ENCODE measurements at places on chromosomes 11 and 22.

- DNase-seq, result peak; percentile 22
Observed at GRCh38 chr11:17263769-17264168, 12.8 kb upstream of the NUCB2 start.

DNA sequence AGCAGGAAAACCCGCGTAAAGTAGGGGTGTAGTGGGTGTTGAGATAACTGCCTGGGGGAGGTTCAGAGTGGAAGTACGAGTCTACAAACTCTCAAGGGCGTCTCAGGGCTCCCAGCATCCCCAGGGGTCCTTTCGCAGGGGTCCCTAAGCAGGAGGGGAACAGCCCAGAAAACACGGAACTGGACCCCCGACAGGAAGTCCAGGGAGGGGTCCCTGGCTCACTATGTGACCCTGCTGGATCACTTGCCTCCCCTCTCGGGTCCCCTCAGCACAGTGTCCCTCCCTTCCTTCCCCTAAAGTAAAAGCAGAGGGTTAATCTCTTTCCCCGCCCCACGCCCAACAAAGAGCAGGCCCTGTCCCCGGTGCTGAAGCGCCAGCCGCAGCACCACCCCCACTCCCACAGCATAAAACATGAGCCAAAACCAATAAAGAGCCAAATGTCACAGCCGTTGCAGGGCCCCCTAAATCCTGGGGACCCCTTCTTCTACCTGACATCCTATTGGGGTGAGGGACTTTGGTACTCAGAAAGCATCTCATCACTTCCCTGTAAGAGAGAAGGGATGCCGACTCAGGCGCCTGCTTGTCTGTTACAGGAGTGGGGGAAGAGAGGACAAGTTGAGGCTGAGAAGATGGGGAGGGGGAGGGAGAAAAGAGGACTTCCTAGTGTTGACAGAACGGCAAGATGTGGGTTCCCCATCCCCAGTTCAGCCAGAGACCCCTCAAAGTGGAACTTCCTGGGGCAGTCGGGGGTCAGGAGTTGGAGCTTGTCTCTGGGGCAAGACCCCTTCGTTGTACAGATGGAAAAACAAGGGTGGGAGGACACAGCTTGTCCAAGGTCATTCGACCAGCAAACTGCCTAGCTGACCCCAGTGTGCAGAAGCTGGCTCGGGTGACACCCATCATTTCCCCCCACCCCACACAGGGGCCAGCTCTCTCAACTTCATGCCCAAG lies 1.4 kb upstream of the NEFH start:
- DNase-seq, result peak; percentile 72

DNA sequence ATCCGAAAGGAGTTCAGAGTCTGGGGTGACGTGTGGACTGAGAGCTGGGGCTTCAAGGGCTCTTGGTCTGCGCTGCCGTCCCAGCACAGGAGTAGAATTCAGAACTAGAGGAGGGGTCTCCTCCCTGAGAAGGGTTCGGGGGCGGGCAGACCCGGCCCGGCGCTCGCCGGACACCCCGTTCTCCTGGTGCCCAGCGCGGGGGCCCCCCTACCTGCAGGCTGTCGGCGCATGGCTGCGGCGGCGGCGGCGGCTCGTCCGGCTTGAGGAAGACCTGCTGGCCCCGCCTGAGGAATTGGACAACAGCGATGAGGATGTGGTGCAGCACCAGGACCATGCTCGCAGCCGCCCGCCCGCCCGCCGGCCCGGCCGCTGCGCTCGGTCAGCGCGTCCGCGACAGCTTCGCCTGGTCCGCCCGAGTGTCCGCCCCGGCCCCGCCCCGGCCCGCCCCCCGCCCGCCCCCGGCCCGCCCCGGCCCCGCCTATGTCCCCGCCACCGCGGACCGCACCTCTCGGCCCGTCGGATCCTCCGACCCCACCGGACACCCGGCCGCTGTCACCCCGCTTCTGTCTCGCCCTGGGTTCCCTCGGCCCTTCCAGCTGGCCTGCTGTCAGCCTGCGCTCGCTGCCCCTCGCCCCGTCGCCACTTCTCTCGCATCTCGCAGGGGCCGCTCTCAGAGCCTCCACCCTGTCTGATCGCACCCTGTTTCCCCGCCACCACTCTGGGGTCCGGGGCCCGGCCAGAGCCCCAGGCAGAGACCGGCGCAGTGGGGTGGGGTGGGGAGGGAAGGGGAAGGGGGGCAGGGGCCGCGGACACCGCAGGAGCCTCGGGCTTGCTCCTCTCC lies 32.0 kb downstream of the PDE2A start:
- peak; percentile 79 for DNase-seq

DNA sequence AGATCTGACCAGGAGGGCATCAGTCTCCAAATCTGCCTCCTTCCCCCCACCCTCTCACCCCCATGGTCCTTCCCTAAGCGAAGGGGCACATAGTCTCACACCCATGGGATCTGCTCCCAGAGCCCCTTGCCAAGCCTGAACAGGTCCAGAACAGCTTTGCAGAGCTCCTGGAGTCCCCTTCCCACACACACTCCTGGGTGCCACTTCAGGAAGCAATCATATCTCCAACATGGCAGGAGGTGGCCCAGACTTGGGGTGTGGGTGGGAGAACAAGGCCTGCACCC lies 63.0 kb downstream of the MICAL3 start:
- DNase-seq, result no peak

GRCh38 chr11:120522736-120523135 lies 11.2 kb downstream of the GRIK4 start:
- no peak for DNase-seq

DNA sequence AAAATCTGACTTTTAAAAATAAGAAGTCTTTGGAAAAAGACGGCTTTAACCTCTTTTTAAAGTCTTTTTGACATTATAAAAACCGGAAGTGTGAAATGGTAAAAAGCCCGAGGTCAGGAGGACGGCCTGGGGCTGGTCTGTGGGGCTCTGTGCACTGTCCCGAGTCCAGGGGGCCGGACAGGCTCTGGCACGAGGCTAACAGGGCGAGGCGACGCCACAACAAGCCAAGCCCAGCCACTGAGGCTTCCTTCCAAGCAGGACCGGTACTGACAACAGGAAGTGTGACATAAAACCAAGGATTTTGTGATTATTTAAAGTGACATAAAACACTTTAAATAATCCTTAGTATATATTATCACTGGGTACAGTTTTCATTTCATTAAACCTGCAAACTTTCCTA lies 39.2 kb downstream of the BRD1 start:
- peak; percentile 71 for DNase-seq

DNA sequence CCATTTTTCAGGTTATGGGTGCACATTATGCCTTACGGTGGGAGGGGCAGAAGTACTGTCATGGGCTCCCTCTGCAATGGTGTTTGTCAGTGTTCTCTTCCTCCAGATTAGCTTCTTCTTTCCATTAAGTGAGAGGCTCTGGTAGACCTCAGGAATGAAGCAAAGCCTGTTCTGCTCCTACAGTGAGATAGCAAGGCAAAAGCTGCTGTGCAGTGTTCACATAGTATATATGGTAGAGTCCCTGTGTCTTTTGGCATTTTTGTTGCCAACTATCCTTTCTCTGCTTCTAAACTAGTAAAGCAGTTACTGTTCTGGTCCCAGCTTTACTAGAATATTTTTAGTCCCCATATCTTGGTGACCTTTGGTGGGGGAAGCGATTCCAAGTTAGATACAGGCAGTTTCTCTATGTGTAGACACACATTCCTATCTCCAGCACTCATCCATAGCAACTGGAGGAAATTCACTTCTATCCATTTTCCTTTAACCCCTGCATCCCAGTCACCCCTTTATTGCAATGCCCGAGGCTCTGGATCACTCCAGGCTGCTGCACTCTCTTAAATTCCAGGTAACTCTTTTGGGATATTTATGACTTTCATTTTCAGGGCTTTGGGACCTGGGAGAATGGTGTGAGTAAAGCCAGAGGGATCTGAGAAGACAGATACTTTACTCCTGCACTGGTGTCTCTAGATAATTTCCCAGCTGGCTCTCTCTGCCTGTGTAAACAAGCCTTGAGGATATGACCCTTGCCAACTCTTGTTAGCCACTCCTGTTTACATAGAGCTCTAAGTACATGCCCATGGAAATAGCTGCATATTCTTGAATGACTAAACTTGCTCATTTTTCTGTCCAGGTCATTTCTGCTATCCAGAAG lies 3.9 kb upstream of the TRIM34 start:
- DNase-seq, result peak; percentile 76

- DNase-seq, result no peak
Observed at GRCh38 chr11:41461057-41461681, 1.7 kb upstream of the LRRC4C start.

DNA sequence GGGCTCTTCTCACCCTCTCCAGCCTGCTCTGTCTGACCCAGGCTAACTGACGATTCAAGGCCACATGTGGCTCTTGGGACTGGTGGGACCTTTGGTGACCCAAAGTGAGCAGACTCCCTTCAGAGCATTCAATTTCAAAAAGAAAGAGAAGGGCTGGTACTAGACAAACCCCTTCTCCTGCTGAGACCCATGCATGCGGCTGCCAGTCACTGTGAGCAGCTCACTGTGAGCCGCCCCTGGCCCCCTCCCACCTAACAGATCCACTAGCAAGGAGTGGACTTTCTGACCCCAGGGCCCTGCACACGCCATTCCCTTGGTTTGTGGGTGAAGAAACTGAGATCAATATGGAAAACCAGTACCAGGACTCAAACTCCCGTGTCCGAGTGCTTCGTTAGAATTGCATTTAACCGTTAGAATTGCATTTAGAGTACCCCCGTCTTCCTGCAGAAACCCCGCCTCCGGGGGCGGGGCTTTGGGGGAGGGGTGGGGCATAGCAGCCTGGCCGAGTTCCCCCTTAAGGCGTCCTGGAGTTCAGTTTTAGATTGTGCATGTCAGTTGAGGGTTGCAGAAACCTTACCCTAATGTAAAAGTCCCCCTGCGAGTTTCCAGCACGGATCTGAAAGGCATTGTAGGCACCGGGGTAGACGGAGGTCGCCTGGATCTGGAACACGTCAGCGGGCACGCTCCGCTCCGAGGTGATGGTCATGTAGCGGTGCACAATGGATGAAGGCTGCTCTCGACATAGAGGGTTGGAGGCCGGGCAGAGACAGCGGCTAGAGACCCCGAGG lies 5.1 kb downstream of the EFEMP2 start:
- no peak for DNase-seq

DNA sequence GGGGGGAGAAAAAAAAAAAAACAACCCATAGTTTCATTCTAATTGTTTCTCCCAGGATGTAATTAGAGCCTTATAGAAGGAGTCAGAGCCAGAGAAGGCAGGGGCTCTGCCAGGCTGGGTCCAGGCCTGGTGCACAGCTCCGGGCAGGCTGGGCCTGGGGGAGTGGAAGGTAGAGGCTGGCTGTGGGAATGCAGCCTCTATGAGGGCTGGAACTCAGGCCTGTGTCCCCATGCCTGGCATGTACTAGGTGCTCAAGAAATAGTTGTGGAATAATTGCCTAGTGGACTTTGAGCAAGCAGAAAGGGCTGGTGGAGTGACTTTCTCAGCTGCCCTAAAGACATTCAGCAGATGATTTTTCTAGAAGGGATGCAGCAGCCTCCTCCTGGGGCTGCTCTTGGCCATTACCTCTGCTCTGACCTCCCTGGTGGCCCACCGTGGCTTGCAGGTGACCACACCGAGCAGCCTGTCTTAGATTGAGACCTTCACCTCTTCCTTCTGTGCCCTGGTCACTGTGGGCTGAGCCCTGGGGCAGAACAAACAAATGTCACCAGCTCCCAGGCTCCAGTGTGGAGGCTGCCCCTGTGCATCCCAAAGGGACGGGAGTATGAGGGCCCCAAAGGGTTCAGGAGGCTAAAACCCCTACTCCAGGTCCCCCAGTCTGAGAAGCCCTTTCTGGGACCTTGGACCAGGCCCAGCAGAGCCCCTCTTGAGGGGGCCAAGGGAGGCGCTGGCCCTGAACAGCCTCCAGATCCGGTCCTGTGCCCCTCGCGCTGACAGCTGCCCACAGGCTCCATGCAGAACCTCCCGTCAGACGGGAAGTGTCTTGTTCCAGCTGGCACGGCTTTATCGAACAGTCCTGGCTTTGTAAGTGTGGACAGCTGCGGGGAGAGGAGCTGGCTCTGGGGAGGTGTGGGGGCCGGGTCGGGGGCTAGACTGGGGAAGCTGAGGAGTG lies 18.8 kb downstream of the MYEOV start:
- no peak for DNase-seq

- no peak for DNase-seq
Observed at GRCh38 chr11:26026078-26026477, 305.9 kb upstream of the ANO3 start.

GRCh38 chr11:60183591-60184205 lies 815 bp upstream of the MS4A6A start:
- DNase-seq, result no peak

DNA sequence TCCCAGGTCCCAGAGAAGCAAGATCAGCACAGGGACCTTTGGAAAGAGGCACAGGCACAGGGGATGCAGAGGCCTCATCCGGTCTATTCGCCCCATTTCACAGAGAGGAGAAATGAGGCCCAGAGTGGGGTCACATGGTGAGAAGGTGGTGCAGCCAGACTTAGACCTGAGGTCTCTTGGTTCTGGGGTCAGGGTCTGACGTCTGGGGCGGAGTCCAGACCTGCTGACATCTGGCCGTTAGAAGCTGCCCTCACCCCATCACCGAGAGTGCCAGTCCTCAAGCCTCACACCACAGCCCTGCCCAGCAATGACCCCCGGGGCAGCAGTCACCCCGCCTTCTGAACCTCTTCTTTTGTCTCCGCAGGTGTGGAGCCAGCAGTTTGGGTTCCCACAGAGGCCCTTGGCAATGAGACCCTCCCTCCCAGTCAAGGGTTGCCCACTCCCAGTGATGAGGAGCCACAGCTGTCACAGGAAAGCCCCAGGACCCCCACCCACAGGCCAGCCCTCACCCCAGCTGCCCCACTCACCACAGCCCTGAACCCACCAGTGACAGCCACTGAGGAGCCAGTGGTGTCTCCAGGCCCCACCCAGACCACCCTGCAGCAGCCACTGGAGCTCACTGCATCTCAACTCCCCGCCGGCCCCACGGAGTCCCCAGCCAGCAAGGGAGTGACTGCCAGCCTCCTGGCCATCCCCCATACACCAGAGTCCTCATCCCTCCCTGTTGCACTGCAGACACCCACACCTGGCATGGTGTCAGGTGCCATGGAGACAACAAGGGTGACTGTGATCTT lies 62.4 kb downstream of the OTOG start:
- DNase-seq, result no peak

DNA sequence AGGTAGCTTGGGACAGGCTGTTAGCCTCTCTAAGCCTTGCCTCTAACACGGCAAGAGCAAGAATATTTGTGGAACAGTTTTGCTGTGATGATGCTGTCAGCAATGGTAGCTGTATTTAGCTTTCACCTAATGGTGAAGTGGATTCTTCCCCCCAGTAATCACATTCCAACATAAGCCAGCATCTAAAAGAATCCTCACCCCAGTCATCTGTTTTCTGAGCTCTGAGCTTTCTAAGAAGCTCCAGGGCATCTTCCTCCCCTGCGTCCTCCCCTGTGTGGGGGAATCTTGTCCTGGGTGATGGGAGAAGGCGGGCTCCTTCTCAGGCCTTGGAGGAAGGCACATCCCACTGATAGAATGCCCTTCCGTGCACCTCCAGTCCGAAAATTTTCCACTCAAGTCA lies 367.6 kb downstream of the BRD1 start:
- no peak for DNase-seq

GRCh38 chr22:36435516-36436415 lies 45.7 kb downstream of the TXN2 start:
- DNase-seq, result no peak

- no peak for DNase-seq
Observed at GRCh38 chr11:130330101-130330684, 15.5 kb upstream of the ZBTB44 start.

All from AG08396 (cell line).